ENCODE measurements at places on chromosomes 5 and 9.
A peak's percentile ranks its signal among the peaks of the same experiment; 100 is the strongest.

GRCh38 chr9:114682846-114683245 is 854 bp upstream of the TEX48 start:
- no peak for DNase-seq

DNA sequence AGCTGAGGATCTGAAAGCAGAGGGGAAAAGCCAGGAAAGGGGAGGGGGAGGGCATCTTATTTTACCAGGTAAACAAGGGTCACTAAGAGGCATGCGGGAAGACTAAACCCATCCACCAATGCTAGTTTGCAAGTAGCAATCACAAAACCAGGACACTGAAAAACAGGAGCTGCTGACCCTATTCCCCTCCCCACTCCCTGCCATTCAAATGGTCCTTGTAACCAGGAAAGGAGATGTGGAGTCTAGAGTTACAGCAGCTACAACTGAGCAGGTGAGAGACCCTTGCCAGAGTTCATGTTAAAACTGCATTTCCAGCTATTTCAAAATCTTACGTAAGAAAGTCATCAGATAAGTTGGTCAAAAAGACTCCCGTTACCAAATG is 85.3 kb upstream of the SIMC1 start:
- no peak for DNase-seq

- peak; percentile 96 for DNase-seq
Measured at GRCh38 chr9:111599092-111599954, at the start of gene PTGR1. Gene PTGR1 (minus strand): TSS chr9:111599647. CDS start chr9:111597422, 2,225 bp downstream.

DNA sequence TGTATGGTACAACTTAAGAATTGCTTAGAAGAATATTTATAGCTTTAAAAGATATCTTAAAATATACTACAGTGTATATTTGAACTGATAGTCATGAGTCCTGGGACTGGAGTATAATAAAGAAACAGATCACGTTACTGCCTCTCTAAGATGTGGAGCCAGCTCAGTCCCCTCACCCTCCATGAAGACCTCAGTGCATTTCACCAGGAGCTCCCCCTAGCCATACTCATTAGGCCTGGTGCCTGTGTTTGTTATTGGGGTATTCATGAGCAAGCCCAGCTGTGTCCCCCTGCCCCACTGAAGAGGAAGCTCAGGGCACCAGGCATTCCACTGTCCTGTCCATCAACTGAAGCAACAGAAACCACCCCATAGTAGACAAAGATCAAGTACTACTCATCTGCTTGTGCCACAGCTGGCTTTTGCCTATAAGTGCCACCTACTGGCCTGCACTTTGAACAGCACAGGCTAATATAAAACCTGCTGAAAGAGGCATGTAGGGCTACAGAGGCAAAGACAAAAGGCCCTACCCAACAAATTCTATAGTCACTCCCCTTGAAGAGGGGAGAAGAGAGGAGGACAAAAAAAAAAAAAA is 850.2 kb upstream of the NUDT12 start:
- DNase-seq, result no peak

GRCh38 chr5:157990583-157991181 is 131.7 kb upstream of the CLINT1 start:
- no peak for DNase-seq
